ENCODE measurements at places on chromosomes 6 and 20. TPM values are rescaled to one million over a fixed set of nuclear protein-coding genes. Genes with fewer than 3 reads are reported as not detected.
A peak's percentile ranks its signal among the peaks of the same experiment; 100 is the strongest.

Gene PNISR
- total RNA-seq = 257 TPM

Gene CLPSL2
- total RNA-seq = not detected

Gene SLC22A2
- not detected for total RNA-seq

Gene MYT1
- total RNA-seq = 0.16 TPM

Gene ZBTB12
- total RNA-seq = 1.3 TPM

Gene DOK5
- total RNA-seq = 17.3 TPM

Gene ZC3H12D
- 186 TPM for total RNA-seq

Gene BAG2
- 7.1 TPM for total RNA-seq

Gene CCN2
- total RNA-seq = not detected

Gene PRDM13
- not detected for total RNA-seq

Gene WFDC5
- not detected for total RNA-seq

Gene SESN1
- total RNA-seq = 10.3 TPM

Gene DYNLRB1
- total RNA-seq = 82.9 TPM

Gene TAF11
- 36.3 TPM for total RNA-seq

- DNase-seq = no peak
Observed at GRCh38 chr6:47698342-47698787, at the start of gene ADGRF4. Gene ADGRF4 (plus strand): TSS chr6:47698580. CDS start chr6:47707246, 8,666 bp downstream.

DNA sequence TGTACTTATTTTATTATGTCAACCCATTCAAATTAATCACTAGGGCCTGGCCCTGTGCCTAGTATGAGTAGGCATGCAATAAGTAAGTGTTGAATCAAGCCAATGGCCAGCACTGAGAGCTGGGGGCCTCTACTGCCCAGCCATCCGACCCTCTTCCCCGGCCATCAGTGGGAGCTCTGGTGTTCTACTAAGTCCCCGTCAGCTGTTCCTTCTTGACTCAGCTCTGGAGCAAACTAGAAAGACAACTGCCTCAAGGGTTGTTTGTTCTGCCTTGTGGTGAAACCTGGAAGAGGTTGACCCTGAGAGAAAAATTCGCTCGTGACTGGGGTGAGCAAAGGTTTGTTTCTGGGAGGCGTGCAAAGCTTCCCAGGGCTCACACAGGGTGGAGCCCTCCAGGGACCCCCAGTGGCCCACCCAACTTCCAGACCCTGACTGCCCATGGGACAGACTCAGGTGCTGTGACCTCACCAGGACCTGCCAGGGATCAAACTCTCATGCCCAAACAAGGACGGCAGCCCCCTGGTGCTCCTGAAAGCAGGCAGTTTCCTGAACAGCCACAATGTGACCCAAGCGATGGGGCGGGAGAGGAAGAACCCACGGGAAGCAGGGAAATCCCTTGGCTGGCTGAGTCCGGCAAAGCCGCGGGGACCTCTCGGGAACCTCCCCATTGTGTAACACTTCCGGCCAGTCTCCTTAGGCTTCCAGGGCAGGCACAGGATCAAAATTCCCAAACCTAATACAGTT lies 50.4 kb downstream of the BANF2 start:
- DNase-seq = no peak

GRCh38 chr20:20604357-20604756 lies 108.1 kb downstream of the RALGAPA2 start:
- no peak for DNase-seq

DNA sequence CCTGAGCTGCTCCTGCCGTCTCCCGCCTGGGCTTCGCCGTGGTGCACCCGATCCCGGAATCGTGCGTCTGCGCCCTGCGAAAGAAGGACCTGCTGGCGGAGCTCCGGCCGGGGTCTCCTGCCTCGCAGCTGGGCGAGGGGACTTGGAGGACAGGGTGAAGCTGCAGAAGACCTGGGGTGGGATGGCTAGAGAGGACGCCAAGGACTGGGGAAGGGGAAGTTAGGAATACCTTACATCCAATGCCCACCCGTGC lies 150.2 kb downstream of the PRL start:
- no peak for DNase-seq

DNA sequence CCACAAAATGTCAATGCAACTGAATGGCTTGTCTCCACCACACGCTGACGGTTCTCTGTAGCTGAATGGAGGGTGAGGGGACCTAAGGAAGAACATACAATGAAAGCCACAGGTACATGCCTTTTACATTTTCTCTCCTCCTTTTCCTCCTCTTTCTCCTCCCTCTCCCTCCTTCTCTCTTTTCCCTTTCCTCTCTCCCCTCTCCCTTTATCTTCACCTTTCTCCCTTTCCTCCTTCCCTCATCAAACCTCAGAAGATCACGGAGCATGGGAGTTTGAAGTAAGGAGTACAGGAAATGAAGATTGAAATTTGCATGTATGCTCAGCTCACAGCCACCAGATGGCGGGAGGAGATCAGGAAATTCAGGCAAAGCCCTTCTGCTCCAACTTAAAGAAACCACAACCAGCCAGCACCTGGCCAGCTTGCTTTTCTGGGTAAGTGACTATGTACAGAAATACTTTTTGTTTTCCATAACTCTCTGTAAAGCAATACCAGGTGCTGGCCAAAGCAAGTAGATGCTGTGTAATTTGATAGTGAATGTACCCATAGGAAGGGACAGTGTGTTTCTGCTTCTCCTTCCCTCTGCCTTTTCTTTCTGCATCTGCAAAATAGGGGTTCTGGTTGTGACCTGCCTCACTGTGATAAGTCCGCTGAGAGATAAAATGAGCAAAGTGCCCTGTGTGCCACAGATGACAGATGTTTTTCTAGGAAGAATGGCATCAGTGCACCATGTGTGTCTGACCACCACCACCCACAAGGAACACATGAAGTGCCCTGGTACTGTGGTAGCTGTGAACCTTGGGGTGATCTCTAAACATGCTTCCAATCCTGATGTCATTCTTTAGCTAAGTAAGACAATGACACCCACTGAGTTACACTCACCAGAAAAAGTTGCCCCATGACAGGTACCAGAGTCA lies 18.6 kb upstream of the FOXO3 start:
- peak; percentile 51 for DNase-seq

GRCh38 chr6:169536446-169537170 lies 165.2 kb downstream of the WDR27 start:
- DNase-seq = no peak

DNA sequence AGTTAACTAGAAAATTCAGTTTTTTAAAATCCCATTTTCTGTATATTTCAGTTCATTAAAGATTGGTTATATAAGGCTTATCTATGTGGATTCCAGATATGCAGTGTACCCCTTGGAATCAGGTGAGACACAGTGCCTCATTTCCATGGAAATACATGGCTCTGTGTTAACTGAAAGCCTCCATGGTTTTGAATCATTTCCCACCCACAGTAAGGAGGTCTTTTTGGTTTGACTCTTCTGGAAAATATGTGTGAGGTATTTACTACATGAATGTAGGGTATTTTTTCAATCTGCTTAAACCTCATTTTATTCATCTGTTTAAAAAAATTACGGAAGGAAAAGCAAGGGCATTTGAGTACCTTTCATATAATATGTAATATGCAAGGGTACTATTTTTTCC lies 25.5 kb downstream of the RNF144B start:
- DNase-seq = no peak

GRCh38 chr20:6142348-6142993 lies 19.6 kb upstream of the FERMT1 start:
- DNase-seq = no peak

DNA sequence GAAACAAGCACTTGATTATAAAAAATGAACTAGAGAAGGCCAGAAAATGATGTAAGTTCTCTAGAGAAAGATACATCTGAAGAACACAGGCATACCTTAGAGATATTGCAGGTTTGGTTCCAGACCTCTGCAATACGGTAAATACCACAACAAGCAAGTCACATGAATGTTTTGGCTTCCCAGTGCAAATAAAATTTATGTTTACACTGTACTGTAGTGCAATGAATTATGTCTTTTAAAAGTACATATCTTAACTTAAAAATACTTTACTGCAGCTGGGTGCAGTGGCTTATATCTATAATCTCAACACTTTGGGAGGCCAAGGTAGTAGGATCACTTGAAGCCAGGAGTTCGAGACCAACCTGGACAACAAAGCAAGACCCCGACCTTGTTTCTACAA lies 10.9 kb upstream of the KIAA1586 start:
- DNase-seq = no peak

GRCh38 chr6:155324172-155324571 lies 9.9 kb upstream of the TFB1M start:
- no peak for DNase-seq

DNA sequence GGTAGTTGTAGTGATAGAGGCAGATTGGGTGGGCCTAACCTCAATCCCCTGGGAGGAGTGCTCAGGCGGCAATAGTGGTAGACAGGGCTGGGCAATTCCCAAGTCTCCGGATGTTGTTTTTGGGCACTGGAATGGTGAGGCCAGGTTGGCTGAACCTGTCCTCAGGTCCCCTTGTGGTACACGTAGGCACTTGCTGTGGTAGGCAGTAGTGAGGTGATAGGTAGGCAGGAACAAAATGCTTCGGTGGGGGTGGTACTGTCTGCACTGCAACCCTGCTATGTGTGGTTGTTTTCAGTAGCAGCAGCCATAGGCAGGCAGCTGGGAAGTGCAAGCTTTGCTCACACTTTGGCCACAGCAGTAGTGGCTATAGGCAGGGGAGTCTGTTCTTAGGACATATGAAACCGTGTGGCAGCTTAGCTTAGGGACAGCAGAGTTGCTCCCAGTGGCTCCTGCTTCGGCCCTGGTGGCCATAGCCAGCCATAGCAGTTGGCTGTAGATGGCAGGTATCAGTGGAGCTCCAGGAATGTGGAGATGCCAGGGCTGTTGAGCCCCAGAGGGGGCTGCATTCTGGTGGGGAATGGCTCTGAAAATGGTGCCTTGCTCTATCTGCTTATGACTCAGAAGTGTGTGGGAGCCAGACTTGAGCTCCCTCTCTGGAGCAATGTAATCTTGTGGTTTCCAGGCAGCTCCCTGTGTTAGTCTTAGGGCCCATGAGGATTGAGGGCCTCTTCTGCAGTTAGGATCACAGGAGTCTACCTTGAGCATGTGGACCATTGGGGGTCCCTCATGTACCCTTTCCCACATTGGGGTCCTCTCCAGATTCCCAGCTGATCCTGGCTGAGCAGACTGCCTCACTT lies 241.8 kb upstream of the BMP2 start:
- DNase-seq = no peak

GRCh38 chr6:1619098-1619672 lies 9.5 kb downstream of the FOXC1 start:
- no peak for DNase-seq

- DNase-seq = no peak
Observed at GRCh38 chr20:45157962-45158361, 16.7 kb upstream of the PI3 start.

DNA sequence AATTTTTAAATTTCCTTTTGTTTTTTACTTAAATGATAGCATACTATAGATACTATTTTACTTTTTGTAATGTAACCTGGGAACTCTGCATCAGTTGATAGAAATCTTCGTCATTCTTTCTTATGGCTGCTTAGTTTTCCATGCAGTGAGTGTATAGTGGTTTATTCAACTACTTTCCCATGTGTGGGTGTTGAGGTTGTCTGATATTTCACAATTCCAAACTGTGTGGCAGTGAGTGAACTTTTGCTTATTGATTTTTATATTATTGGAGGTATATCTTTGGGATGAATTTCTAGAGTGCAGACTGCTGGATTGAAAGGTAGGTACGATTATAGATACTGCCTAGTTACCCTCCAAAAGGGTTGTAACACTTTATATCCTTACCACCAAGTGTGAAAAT lies 136.5 kb downstream of the CDKAL1 start:
- no peak for DNase-seq

GRCh38 chr20:50510706-50511542 lies 741 bp downstream of the PTPN1 start:
- DNase-seq = no peak

GRCh38 chr20:37907330-37907676 lies 4.4 kb downstream of the VSTM2L start:
- no peak for DNase-seq

GRCh38 chr20:9136114-9136513 lies 67.2 kb downstream of the PLCB4 start:
- DNase-seq = no peak

DNA sequence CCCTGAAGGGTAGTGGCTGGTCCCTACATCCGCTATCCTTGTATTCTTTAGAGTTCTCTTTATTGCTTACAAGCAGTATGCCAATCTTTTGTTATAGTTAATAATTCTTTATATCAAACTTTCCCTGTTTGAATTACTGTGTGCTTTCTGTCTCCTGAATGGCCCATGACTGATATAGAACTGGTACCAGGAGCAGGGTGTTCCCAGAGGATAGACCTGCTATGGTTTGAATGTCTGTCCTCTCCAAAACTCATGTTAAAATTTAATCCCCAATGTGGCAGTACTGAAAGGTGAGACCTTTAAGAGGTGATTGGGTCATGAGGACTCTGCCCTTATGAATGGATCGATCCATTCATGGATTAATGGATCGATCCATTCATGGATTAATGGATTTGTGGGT lies 26.0 kb downstream of the CD164 start:
- no peak for DNase-seq

DNA sequence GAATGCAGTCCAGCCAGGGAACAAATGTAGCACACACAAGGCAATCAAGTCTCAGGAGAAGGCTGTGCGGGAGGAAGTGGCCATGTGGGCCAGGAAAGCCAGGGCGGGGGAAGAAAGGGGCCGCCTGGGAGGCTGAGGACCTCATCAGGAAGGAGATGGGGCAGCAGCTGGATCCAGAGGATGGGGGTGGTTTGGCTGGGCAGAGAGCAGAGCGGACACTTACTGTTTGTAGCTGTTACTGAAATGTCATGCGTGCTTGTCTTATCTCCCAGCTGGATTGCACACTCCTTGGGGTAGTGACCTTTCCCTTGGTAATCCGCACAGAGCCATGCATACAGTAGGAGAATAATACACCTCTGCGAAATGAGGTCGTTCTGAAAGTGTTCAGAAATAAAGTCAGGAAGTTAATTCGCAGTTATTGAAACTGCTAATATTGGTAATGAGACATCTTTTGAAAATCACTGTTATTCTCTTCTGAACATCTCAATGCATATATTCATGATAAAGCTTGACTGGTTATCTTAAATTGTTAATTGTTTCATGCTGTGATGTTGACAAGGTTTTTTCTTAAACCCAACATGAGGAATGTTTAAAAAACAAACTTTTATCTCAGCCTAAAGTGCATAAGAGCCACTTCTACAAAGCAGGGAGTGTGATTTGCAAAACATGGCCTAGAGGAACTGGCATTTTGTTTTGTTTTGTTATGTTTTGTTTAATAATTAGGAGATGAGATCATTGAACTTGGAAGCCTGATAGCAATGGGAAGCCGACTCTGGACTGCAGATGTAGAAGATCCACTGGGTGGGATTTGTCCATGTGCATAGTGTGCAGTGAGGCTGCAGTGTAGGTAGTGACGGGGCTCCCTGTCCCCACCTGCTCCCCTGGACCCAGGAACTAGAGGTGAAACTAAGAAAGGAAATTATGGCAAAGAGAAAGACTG lies 18.0 kb upstream of the MAP3K4 start:
- no peak for DNase-seq

- no peak for DNase-seq
Observed at GRCh38 chr6:9492790-9493189, 922.1 kb downstream of the TFAP2A start.

- no peak for DNase-seq
Observed at GRCh38 chr6:104540743-104541142, 319.0 kb downstream of the HACE1 start.

Data from activated naive CD4-positive, alpha-beta T cell treated with anti-CD3 and anti-CD28 coated beads, Interleukin-2, amount 50 U/mL, for 72 hours (primary cell).